ENCODE measurements at places on chromosomes 11 and 22.

DNA sequence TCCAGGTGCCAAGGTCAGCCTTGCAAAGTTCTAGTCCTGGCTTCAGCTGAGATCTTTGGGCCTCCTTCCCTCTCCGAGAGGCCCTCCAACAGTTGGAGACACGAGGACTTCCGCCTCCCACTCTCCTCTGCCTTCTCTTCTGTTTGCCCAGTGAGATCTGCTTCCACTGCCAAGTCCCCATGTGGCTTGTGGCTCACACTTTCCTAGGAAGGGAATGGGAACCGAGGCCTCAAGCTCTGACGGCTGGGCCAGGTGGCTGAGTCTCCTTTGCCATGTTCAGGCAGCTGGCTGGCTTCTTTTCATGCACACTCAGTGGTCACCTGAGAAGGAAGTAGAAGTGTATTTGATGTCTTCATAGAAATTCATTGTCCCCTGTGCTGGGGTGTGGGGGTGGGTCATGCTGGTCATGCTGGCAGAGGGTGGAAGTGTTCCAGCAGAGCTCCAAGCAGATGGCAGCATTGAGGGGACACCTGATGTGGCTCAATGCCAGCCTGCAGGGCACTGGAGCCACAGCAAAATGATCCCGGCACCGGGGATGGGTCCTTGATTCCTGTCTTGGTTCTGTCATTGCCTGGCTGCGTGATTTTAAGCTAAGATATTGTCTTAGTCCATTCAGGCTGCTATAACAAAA lies 130.4 kb downstream of the ADAMTS15 start:
- no peak for DNase-seq

DNA sequence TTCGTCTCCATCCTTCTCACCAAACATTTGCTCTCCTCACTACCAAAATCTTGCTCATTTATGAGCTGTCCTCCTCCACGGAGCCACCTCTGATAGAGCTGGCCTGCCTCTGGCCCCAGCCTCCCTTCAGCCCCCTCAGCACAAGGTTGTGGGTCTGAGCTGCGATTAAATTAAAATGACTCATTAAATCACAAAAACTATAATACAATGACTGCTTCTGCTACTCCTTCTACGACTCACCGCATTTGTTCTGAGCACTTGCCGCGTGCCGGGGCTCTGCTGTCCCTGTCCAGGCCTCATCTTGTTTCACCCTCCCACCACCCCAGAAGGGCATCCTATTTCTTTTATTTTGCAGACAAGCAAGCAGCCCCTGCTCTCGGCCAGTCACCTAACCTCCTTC lies 49.2 kb upstream of the TIMP3 start:
- DNase-seq = no peak

DNA sequence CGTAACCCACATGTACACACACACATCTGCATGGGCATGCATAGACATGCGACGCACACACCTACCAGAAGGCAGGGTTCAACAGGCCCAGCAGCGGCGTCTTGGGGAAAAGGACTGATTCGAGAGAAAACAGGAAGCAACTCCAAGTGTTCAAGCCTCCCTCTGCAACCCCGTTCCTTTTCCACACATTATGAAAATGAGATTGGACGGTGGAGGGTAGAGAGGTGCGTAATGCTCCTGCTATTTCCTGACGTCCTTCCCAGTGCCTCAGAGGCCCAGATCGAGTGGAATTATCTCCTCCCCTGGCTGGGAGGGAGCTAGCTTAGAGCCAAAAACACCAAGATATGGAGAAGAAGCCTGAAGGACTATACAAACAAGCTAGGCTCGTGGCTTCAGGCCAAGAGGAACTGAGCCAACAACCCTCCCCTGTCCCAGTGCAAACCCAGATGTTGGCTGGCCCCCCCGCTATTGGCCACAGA lies 289.2 kb downstream of the MN1 start:
- DNase-seq = no peak

GRCh38 chr11:117419482-117420142 lies 92.0 kb downstream of the CEP164 start:
- no peak for DNase-seq

DNA sequence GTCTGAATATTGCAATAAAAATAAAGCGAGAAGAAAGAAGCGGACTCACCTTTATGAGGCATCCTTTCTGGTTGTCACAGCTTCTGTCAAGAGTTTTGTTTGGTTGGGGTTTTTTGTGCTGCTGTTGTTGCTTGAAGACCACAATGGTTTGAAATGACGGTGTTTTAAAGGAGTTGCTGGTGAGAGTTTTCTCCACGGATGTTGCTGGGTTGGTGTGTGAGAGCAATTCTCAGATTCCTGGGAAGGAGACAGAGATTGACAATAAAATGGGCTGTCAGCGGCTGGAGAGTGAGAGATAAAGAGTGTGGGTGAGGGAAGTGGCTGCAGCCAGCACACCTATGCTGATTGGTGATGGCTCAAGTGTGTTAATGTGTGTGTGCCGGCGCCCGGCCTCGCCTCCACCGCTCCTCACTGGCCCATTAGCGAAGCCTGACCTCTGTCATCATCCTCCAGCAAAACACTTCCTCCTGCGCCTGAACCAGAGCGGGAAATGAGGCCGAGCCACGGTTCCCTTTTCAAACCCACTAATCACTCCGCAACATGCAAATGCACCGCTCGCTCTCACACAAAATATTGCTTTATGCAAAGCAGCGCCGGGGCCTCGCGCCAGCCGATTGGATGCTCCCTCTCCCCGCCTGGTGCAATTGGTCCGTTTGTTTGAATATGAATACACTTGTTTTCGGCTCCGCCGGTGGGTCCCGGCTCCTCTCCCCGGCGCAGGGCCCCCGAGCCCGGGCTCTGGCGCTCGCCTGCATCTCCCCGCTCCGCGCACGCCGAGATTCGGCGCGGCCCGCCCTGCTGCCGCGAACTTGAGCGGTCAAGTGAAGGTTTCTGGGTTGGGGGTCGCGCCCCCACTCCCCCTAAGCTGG lies at the start of gene PAX6:
Gene PAX6, minus strand, starts transcription at position 544 of the 869 bp plus-strand sequence. CDS start 4,911 bp downstream, outside the sequence.
- peak; percentile 92 for DNase-seq

DNA sequence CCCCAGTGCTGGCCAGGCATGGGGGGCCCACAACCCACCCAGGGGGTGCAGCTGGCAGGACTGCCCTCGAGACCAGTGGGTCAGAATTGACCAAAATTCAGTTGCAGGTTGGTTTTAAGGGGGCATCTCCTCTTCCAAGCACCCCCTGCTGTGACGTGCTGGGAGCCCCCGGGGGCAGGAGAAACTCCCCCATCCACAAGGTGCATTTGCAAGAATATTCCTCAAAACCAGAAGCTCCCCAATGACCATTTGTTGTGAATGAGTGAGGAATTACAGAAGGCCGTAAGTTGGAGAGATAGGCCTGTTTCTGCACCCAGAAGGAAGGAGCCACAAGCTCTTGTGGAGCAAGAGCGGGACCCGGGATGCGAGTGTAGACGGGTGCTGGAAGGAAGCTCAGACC lies 414.5 kb downstream of the BRD1 start:
- DNase-seq = no peak

DNA sequence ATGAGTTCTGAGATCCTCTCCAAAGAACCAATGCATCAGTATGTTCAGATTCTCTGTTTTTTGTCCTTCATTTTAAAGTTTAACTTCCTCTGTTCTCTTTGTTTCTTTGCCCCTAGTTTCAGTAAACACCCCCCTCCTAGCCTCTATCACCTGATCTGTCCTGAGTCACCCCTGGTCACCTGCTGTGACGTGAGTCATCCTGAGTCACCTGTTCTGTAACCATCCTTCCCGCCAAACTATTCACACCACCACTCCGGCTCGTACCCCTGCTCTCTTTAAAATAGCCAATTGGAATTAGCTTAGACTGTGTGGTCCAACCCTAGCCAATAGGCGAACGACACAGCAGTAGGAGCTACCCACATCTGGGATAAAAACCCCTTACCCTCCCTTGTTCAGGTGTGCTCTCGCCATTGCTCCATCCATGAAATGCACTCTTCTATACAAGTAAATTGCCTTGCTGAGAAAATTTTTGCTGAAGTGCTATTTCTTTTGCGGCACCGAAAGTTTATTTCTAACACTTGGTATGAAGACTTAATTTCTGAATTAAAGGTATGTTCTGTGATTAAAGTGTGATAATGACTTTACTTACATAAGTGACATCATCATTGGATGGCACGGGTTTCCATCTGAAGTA lies 318.4 kb downstream of the AASDHPPT start:
- DNase-seq = no peak

DNA sequence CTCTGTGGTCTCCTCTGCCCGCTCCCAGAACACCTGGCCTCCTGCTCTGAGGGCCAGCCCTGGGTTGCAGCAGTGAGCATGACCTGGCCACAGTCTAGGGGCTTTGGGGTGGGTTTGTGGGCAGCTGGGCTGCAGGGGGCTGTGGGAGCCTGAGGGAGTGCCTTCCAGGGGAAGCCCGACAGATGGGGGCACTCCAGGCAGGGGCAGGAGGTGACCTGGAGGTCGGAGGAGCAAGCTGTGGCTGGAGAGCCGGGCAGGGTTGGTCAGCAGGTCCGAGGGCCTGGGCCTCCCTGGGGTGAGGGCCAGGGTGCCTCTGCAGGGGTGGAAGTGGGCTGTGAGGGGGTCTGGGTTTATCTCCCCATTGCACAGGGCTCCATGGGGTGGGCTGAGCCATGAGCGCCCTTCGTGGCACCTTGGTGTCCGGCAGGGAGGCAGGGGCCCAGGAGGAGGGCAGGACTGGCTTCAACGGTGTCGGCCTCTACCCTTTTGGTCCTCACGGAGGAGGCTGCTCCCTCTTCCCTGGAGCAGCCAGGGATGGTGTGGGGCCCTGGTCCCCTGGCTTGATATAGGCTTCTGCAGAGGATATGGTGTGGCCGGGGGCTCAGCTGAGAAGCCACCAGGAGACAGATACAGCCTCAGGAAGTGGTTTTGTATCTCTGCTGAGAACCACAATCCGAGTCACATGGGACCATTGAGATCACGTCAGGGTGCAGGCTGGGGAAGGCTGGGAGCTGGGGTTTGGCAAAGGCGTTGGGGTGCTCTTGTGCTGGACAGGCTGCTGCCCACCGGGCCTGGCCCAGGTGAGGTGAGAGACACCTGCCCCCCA lies 22.3 kb downstream of the KCNQ1 start:
- DNase-seq = no peak

GRCh38 chr11:101866619-101867491 lies 48.0 kb upstream of the CEP126 start:
- no peak for DNase-seq

- DNase-seq = no peak
These were observed 30.7 kb upstream of the CLDN5 start for GRCh38 chr22:19554834-19555404.

GRCh38 chr11:90700789-90701439 lies 478.1 kb upstream of the CHORDC1 start:
- DNase-seq = no peak

DNA sequence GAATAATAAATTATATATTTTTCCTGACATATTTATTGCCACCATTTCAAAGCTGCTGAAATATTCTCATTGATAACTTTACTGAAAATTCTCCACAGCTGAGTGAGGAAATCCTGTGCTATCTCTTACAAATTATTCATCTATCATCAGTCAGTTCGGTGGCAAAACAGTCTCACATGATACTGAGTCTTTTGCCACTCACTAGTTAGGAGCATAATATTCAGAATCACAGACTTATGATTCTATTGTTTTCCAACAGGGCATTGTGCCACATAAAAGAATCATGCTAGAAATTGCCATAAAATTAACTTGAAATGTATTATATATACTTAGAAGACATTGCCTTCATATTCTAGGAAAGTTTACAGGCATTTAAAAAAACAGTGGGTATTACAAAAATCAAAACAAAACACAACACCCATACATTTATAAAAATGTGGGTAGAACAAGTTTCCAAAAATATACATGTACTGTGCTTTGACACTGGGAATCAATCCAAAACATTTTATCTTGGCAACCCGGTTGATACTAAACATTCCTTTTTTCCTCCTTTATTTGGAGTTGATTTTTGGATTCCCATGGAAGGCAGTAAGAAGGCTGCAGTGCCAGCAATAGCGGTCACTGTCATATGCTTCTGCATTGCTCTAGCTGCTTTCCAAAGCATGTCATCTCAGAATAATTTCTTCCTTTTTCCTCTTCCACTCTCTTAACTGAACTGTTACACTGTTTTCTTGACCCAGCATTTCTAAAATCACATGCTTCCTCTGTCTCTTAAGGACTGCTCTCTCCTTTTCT lies 42.5 kb downstream of the ATG16L2 start:
- DNase-seq = no peak

DNA sequence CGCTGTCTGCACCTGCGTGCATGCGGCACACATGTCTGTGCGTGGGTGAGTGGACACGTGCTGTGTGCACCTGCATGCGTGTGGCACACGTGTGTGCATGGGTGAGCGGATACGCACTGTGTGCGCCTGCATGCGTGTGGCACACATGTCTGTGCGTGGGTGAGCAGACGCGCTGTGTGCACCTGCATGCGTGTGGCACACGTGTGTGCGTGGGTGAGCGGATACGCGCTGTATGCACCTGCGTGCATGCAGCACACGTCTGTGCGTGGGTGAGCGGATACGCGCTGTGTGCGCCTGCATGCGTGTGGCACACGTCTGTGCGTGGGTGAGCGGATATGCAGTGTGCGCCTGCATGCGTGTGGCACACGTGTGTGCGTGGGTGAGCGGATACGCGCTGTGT lies 27.1 kb upstream of the ACR start:
- no peak for DNase-seq

GRCh38 chr11:116913000-116913399 lies 75.6 kb upstream of the APOA1 start:
- DNase-seq = no peak

DNA sequence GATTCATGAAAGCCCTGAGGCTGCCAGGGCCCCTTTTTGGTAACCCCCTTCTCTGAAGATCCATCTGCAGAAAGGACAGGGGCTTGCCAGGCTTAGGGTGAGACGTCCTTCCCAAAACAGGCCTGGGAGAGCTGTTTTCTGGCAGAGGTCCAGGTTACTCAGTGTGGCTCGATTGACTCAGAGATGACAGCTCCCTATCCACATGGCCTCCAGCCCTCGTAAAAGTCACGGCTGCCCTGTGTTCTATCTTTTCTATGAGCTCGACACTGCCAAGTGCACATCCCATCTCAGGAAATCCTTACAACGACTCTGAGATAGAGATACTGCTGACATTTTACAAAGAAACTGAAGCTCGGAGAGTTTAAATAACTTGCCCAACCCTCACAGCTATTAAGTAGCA lies 20.4 kb downstream of the ADAMTS8 start:
- no peak for DNase-seq

DNA sequence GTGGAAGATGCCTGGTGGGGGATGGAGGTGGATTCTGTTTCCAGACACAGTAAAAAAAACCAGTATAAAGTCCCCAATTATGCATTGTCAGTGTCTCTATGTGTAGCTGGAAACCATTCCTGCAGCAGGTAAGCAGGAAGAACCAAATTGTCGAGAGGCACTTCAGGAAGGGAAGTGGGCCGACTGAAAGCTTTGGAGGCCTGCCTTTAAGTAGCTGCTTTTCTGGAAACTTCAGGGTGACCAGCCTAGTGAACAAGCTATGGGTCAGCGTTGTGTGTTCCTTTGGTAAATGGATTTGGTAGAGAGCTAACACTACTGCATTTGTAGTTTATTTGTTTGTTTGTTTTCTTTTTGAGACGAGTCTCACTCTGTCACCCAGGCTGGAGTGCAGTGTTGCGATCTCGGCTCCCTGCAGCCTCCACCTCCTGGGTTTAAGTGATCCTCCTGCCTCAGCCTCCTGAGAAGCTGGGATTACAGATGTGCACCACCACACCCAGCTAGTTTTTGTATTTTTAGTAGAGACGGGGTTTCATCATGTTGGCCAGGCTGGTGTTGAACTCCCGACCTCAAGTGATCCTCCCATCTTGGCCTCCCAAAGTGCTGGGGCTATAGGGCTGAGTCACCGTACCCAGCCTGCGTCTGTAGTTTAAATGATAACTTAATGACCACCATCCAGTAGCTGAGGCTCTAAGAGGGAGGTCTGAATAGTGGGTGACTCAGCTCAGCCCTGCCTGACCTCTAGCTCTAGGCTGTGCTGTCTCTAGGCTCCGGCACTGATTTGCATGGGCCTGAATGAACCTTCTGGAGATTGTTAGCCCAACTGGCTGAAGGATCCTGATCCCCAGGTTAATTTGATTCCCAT lies 12.8 kb downstream of the PTPRJ start:
- no peak for DNase-seq

All from NCI-H82 (cell line).